NCI-H69 (cell line): ENCODE measurements at places on chromosomes 12 and 14.

DNA sequence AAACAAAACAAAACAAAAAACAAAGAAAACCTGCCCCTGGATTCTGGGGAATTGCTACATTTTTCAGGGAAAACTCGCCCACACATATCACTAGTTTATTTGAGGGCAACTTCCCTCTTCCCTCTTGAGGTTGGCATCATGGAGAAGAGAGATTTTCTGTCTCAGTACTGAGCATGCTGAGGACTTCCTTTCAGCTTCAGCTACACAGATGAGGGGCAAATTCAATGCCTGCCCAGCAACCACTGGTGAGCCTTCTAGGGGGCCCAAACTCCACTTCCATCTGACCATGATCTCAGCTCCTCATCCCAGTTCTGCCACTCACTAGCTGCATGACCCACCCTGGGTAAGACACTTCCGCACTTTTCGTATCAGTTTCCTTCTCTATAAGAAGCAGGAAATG lies 63.1 kb upstream of the SCN8A start:
- no peak for DNase-seq

DNA sequence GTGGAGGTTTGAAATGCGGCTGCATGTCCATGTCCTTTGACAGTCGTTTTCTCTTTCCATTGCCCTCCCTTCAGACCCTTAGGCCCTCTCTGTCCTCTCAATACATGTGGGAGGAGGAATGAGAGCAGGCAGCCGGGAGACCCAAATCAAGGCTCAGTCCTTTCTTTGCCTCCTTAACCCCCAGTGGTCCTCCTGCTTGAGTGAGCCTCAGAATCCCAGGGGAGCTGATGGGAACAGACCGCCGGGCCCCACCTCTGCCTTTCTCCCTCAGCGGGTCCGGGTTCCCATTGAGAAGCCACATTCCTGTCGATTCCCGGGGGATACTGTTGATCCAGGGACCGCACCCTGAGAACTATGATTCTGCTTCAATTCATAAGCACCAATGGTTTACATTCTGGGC lies 77.9 kb upstream of the RFLNA start:
- DNase-seq: no peak

DNA sequence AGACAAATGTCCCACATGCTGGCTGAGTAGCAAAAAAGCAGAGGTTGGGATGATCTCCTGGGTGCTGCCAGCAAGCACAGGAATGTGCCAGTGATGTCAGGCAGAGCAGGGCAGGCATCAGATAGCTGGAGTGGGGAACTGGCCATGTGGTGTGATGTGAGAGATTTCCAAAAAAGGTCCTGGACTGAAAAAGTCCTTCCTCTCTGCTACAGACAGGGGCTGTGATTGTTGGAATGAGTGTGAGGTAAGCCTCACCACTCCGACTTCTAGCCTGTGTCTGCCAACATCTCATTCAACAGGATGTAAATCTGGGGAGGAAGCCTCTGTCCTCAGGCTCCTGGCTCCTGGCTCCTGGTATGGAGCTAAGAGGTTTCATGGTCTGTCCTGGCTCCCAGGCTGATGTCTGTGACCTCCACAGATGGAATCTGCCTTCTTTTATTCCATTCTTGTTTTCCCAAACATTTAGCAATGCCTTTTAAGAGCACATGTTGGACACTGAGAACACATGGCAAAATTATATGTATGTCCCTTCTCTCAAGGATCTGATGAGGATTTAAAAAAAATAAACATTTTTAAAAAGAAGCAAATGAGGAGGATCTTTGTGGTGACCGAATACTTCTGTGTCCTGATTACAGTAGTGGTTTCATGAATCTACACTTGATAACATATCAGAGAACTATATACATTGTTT lies 50.1 kb upstream of the STK38L start:
- peak; percentile 68 for DNase-seq

- no peak for DNase-seq
These were observed 72.8 kb downstream of the SEC23A start for GRCh38 chr14:39030209-39030608.

DNA sequence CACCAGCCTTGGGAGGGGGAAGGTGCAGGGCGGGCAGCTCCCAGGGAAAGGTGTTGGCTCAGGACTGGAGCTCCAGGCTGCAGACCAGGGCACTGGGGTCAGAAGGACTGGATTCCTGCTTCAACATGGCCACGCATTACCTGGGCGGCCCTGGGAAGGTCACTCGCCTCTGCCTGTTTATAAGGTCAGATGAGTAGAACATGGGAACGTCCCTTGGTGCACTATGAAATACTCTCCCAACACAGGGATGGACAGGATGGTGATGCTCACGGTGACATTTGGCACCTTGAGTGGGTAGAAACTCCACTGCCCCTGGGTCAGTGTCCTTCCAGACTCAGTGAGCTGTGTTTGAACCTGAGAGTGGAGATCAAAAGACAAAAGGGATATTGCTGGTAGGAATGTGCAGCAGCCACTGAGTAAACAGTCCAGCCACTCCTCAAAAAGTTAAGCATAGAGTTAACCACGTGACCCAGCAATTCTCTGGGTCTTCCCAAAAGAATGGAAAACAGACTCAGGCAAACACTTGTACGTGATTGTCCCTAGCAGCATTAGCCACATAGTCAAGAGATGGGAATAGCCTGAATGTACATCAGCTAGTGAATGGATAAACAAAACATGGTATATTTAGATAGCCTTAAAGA lies 9.1 kb upstream of the BDKRB2 start:
- DNase-seq: no peak

- peak; percentile 68 for DNase-seq
These were observed 19.6 kb downstream of the LGMN start for GRCh38 chr14:92728759-92729364.

DNA sequence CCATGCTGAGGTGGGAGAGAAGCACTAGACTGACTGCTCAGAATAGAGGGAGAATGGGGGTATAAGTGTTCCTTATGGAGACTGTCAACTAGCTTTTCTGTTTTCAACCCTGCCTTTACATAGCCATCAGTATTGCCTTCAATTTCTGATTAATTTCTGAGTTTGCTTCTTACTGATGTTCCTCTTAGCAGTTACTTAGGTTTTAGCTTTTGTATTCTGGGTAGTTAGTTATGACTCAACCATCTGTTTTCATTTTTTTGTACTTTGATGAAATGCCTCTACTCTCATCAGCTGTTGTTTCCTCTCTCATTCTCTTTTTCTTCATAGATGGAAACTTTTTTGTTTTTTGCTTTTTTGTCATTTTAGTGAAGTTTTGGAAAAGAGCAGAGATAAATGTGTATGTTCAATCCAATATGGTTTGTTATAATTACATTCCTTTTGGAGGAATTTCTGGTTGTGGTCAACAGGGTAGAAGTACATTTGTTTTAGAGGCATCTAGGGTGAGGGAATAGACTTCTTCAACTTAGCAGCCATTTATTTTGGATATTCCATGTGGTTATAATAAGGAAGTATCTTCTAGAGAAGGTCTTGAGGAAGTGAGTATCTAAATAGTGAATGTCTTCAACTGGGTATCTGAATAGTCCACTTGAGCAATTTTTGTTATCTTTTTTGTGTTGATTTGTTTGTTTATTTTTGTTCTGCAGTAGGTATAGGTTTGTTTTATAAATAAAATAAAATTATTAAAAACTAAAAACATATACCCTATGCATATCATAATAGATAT lies 29.6 kb downstream of the PMCH start:
- DNase-seq: no peak

- DNase-seq: no peak
These were observed 97.8 kb downstream of the SEC23A start for GRCh38 chr14:39005044-39005880.

GRCh38 chr12:55676707-55677106 lies 31.0 kb downstream of the ITGA7 start:
- no peak for DNase-seq

DNA sequence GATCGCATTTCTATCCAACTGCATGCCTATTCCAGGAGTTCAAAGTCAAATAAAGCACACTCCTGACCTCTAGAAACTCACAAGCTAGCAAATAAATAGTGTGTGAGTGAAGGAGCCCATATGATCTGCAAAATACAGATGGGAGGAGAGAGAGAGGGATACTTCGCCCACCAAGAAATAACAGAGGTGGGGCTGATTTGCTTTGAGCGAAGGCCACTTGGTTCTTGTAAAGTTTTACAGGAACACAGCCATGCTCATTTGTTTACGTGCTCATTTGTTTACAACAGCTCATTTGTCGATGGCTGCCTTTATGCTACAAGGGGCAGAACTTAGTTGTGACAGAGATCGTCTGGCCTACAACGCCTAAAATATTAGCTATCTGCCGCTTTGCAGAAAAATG lies 63.4 kb upstream of the GPATCH2L start:
- no peak for DNase-seq

- DNase-seq: peak; percentile 54
These were observed 120.1 kb upstream of the MAX start for GRCh38 chr14:65222440-65222858.

GRCh38 chr12:27607591-27607990 lies 83.6 kb downstream of the PPFIBP1 start:
- DNase-seq: no peak

- no peak for DNase-seq
These were observed 9.7 kb downstream of the PDE6H start for GRCh38 chr12:14982562-14982961.

DNA sequence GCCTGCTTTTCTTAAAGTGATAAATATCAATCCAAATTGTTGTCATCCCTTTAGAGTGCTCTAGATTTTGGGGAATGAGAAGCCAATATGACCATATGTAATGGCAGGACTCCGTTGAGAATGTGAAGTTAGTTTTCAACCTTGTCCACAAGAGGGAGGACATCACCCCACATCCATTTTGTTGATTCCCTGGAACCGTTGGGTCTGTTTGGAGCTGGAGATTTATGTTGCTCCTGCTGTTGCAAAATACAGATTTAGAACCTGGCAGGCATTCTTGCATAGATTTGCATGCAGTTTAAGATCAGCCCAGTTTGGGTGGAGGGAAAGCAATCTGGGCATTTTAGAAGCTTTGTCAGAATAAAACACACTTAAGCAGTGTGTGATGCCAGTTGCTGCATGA lies 620.1 kb downstream of the NRXN3 start:
- peak; percentile 42 for DNase-seq

GRCh38 chr12:29157486-29157946 lies 8.4 kb downstream of the FAR2 start:
- no peak for DNase-seq

GRCh38 chr12:28998662-28999120 lies 150.4 kb upstream of the FAR2 start:
- DNase-seq: no peak

DNA sequence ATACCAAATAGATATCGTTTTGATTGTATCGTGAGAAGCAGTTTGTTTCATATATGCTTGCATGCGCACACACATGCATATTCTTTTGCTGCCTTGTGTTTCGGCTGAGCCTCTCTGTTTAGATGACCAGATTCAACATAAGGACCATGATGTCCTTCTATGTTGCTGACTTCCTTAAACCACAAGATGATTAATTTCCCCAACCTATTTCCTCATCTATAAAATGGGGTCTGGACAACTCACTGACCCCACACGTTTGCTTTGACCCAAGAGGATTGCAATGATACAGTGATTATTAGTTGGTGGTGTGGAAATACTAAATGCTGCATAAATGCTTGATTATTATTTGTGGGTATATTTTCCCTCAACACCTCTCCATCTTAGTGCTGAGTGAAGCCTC lies 16.8 kb upstream of the FOS start:
- DNase-seq: no peak

- no peak for DNase-seq
These were observed 116.1 kb upstream of the SLC35F4 start for GRCh38 chr14:57981817-57982560.

GRCh38 chr14:95137804-95138167 lies 19.5 kb downstream of the DICER1 start:
- peak; percentile 36 for DNase-seq

- DNase-seq: peak; percentile 82
These were observed 6.4 kb downstream of the SLC48A1 start for GRCh38 chr12:47779301-47779942.

GRCh38 chr12:42854208-42854607 lies 264.7 kb upstream of the PRICKLE1 start:
- no peak for DNase-seq

GRCh38 chr14:85142982-85143381 lies 387.0 kb upstream of the FLRT2 start:
- DNase-seq: no peak

- DNase-seq: no peak
These were observed 27.0 kb upstream of the PTHLH start for GRCh38 chr12:27999521-27999920.

- no peak for DNase-seq
These were observed 48.3 kb downstream of the SLC41A2 start for GRCh38 chr12:104909761-104910160.

GRCh38 chr12:45349916-45350315 lies 134.0 kb downstream of the ANO6 start:
- no peak for DNase-seq

DNA sequence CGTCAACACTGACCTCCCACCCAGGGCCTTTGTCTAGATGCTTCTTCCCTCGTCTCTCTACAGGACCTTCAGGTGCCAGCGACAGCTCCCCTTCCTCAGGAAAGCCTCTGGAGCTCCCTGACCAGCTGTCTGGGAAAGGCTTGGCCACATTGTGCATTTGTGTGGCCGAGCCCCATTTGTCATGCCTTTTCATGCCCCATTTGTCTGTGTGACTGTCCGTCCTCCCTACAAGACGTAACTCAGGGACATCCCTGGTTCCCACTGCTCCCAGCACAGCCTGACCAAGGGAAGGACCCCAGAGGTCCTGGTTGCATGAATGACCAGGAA lies 23.8 kb downstream of the ZFYVE21 start:
- no peak for DNase-seq

DNA sequence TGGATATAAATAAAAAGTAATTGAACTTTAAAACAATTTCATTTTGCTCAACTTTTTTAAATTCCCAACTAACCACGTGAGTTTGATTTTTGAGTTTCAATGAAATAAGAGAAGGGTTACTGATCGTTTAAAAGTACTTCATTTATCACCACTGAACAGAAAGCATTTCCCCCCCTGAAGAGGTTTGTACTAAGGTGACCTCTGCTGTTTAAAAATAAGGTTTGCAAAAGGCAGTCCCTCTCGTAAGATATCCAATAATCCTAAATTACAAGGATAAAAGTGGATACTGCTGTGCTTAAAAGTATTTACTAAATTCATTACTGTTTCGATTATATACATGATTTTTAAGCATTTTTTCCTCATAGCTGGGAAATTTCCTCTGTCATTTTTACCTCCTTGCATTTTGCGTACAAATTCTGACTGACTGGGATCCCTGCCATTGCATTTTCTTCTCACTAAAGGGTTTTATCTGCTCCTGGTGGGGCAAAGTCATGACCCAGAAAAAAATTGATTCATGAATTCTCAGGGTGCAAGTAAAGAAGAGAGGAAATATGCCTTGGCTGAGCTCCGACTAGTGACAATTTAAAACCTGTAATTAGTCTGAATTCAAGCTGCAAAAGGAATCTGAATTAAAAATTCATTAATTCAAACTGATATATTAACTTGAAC lies 463.8 kb downstream of the PRKD1 start:
- peak; percentile 97 for DNase-seq

GRCh38 chr14:44942436-44942835 lies 19.3 kb downstream of the KLHL28 start:
- no peak for DNase-seq

DNA sequence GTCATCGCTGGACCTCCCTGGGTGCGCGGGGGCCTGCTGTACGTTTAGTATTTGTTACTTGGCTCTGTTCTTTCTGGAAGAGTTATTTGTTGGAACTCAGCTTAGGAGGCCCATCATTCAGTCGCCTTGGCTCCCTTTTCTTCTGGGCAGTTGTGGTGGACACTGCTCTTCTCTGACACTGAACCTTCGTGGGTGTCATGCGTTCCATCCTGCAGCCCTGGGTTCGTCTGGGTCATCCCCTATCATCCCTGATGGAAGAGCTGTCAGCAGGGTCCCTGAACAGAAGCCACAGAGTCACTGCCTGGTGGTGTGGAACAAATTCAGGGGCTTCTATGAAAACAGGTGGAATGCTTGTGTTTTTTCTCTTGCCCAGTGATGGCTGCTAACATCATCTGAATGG lies 52.9 kb upstream of the SCN8A start:
- no peak for DNase-seq
